ENCODE measurements at places on chromosomes 5 and 9.

DNA sequence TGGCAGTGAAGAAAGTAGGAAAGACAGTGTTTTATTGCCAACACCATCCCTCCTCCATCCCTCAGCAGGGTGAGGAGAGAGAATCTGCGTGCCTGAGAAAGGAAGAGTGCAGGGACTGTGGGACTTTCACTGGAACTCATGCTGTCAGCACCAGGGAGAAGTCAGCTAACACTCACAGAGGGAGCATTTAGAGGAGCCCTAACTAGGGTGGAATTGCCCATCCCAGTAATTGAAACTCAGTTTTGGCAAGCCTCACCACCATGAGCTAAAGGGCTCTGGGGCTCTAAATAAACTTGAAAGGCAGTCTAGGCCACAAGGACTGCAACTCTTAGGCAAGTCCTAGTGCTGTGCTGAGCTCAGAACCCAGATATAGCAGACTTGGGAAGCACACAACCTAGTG lies 622.3 kb downstream of the SEMA5A start:
- no peak for DNase-seq

DNA sequence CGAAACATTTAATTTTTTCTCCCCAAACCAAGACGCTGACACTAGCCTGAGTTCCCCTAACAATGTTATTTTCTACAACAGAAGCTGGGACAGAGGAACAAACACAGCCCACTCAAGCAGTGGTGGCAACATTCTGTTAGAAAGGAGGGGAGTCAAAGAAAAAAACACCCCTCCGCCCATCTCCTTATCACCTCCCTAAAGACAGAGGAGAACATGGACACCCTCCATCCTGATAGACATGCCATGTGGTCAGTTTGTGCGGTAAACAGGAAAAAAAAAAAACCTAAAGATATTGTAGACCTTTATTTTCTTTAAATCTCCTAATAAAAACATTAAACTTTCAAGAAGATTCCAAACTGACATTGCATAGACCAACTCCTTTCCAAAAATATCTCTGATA lies 2.9 kb upstream of the DPM2 start:
- DNase-seq, result no peak

DNA sequence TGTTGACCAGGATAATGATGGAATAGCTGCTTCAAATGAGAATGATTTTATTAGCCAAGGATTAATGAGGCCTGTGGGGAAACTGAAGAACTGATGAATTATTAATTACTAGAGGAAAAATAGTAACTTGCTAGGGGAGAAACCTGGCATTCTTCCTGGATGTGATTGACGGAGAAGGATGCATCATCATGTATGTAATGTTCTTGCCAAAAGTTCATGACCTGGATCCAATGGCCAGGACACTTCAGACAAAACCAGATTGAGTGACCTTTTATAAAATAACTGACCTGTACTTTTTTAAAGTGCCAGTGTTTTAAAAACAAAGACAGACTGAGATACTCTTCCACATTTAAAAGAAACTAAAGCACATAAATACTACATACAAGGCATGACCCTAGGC lies 23.7 kb downstream of the KIAA1191 start:
- DNase-seq, result no peak

DNA sequence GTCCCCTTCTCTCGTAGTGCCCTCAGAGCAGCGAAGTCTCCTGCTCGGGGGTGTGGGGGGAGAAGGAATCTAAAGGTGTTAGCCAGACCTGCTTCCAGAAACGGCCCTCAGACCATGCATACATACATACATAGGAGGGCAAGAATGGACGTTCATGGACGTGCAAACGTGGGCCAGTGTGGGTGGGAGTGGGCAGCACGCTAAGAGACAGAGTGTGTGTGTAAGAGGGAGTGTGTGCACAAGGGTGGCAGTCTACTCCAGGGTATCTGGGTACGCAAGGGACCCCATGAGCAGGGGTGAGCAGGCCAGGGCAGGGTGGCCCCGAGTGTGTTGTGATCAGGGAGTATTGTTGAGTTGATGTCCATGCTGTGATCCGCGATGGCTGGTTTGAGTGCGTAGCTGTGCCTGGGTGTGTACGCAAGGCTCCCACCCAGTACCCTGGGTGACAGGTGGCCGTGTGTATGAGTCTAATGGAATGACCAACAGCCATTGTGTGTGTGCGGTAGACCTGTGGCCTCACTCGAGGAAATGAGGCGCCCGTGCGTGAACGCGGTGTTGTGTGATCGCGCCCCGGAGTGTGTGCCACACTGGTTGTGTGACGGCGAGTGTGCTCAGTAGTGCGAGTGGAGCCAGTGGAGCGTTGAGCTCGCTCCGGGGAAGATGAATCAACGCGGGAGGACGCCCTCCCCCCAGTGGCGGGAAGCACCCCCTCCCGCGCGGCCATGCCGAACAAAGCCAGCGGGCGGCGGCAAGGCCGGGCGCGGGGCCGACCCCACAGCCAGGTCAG lies 826 bp downstream of the GPRIN1 start:
- DNase-seq, result no peak

- no peak for DNase-seq
These were observed 7.8 kb upstream of the VLDLR start for GRCh38 chr9:2613730-2614271.

GRCh38 chr9:134390947-134391318 lies 64.7 kb downstream of the RXRA start:
- DNase-seq, result no peak
